Neural crest cell (in vitro differentiated cells): ENCODE measurements at places on chromosomes 4 and X.

DNA sequence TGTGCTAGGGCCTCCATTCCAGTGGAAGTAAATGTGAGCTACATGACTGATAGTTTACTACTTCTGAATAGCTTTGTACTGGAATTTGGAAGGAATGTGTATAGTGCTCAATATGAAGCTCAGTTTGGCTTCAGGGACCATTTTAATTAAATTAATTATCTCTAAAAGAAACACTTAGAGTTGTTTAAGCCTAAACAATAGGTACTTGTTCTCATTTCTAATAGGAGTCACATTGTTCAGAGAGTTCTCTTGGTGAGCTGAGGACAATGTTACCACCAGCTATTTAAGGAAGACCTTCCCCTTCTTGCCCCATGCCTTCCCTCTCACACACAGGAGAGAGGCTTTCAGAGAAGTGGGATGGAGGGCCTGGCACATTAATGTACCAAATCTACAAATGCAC lies 78.3 kb downstream of the CHIC2 start:
- DNase-seq = no peak

DNA sequence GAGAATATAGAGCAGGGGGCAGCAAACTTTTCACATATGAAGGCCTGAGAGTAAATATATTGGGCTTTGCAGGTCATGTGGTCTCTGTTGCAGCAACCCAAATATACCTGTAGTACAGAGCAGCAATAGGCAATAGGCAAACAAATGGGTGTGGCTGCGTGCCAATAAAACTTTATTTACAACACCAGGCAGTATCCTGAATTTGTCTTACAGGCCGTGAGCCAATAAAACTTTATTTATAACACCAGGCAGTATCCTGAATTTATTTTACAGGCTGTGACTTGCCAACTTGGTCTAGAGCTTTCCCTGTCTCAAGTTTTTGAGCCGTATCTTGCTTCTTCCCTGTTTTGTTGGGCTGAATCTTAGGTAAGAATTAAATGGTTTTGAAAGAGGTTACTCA lies 118.2 kb downstream of the PHEX start:
- no peak for DNase-seq

DNA sequence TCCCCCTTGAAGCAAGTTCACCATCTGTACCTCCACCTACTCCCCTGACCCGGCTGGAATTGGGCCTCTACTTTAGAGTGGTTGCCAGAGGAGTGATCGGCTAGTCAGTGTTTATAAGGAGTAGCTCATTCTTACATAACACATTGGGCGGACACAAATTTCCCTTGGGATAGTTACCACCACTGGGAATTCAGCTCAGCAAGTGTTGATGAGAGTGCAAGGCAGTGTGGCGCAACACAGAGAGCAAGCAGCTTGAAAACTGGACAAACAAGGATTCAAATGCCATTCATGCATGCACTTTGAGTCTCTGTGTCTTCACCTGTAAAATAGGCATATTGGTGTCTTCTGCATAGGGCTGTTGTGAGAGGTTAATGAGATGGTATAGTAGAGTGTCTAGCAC lies 92.7 kb downstream of the STK32B start:
- no peak for DNase-seq

GRCh38 chrX:39550795-39551361 lies 546.9 kb downstream of the BCOR start:
- DNase-seq = no peak

DNA sequence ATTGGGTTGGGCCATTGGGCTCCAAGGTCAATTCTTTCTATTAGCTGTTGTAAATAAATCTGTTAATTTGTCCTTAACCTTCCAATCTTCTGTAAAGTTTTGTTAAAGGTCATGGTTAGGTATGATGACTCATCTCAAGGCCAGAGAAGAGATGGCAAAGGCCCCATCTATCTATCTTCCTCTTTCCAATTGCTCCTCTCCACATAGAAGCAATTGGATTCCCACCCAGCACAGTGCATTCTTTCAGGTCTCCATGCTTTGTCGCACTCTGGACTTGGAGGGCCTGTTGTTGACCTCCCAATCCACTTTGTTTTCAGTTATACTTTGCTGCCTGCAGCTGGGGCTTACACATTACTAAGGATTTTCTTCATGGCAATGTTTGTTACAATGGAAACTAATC lies 118.5 kb downstream of the MFAP3L start:
- no peak for DNase-seq
